ENCODE measurements at places on chromosomes 11 and 22.
A peak's percentile ranks its signal among the peaks of the same experiment; 100 is the strongest.

- no peak for DNase-seq
These were observed 1318.3 kb upstream of the RAG2 start for GRCh38 chr11:37916331-37916730.

DNA sequence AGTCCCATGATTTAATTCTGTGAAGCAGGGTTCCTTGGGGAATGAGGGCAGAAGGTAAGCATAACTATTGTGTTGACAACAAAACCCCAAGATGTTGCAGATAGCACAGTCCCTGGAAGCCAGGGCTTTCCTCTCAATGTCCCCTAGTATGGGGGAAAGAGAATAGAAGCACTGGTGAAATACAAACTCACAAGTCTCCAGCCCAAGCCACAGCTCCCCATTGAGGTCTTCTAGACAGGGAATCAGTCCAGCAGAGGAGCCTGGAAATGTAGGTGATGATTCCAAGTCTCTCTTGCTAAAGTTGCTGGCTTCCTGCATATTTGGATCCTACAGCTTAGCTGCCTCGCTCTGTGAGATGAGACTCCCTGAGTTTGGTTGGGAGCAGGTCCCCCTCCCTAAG is 31.7 kb upstream of the DRD2 start:
- DNase-seq: no peak

DNA sequence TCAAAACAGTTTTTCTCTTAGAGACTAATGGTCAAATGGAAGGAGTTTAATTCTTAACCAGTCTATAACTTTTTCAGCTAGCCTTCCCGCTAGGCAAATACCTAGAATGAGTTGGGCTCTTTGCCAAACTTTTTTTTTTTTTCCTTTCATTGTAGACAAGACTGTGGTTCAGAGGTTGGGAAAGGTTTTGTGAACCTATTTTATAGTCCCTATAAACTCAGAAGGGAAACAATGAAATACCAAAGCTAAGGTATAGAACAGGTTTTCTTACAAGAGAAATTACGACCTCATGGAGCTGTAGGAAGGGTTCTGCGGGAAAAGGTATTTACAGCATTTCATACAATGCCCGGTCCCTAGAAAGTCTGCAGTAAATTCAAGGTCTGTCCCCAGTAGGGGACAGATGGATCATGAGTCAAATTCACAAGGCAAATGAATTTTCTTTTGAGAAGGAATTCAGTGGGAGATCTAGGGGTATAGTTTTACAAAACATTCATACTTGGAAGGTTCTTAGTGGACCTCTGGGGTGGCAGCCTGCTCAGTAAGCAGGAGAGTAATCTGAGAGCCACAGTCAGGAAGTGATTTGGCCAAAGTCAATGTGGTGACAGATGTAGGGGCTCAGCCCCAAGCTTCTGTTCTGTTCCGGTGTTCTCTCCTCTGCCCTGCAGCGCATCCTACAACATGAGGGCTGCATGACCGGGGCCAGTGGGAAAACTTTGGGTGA is 146.8 kb downstream of the DBX1 start:
- DNase-seq: no peak

DNA sequence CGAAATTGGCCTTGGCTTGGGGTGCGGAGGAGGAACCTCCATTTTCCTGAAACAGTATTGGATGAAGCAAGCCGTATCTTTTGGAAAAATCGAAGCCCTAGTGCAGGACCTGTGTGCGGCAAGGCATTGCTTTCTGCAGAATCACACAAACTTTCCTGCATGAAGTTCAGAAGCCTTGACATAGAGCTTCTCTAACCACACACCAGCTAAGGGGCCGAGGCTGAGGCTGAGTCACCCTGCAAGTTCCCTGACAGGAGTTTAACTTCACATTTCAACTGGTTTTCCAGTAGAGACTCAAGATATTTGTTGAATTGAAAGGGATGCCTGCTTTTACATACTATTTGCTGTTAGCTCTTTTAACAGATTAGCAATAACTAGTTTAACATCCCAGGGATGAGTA is 67.8 kb downstream of the TCF20 start:
- DNase-seq: peak; percentile 21

DNA sequence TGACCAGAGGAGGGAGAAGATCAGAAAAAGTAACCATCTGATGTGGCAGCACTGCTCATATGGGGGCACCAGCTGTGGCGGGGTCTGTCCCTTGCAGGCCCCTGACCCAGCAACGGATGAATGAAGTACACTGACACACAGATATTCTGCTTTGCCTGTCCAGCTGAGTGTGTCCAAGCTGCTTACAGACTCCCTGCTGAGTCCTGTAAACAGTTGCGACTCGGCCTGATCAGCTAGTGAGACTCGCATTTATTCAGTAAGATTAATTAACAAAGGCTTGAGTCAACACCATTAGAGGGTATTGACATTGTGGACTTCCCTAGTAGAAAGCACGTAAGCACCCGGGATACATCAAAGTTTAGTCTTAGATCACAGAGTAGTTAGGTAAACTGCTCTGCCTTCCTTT is 15.3 kb upstream of the OR10D3 start:
- DNase-seq: no peak

GRCh38 chr11:79742176-79742575 is 301.3 kb upstream of the TENM4 start:
- DNase-seq: no peak

- no peak for DNase-seq
These were observed 105.4 kb downstream of the MIAT start for GRCh38 chr22:26762503-26763472.
